Fibroblast of the conjunctiva (primary cell): ENCODE measurements at places on chromosomes 7 and 10.
A peak's percentile ranks its signal among the peaks of the same experiment; 100 is the strongest.

DNA sequence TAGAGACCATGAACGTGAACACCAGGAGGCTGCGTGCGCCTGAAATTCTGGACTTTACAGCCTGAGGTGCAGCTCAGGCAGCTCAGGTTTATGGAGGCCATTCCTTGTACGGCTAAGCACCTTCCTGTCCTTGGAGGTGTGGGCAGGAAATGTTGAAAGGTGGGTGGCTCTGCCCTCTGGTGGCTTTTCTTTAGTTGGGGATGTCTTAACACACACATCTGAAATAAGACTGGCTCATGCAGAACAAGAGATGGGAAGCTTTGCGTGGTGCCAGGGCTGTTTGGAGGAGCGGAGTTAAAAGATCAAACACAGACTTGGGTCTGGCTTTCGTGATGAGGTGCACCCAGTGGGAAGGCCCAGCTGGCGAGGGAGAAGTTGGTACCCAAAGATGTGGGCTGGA lies 64.1 kb downstream of the DOCK1 start:
- no peak for DNase-seq

DNA sequence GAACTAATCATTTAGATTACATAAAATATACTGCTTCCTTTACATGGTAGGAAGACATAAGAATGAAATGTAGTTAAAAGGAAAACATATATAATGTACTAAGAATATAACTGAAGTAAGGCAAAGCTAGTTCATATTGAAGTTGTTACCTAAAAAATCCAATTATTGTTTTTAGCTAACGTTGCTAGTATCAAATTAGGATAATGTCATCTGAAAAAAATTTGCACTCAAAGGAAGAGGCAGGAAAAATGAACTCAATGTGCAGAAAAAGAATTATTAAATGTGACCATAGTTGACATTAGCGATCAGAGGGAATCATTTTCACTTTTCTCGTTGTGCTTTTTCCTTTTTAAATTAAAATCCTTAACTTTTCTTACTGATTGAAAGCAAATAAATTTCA lies 1.6 kb upstream of the BET1 start:
- DNase-seq: no peak

GRCh38 chr10:111593578-111593977 lies 516.7 kb downstream of the ADRA2A start:
- no peak for DNase-seq

GRCh38 chr7:155206318-155207020 lies 91.2 kb upstream of the INSIG1 start:
- peak; percentile 53 for DNase-seq

GRCh38 chr7:63077841-63078240 lies 920.8 kb upstream of the ZNF722 start:
- DNase-seq: no peak

GRCh38 chr10:6507311-6507710 lies 72.8 kb downstream of the PRKCQ start:
- DNase-seq: no peak

GRCh38 chr10:112250555-112250954 lies 32.6 kb upstream of the TECTB start:
- DNase-seq: no peak

- DNase-seq: no peak
Observed at GRCh38 chr10:132519382-132520176, 18.0 kb upstream of the INPP5A start.

DNA sequence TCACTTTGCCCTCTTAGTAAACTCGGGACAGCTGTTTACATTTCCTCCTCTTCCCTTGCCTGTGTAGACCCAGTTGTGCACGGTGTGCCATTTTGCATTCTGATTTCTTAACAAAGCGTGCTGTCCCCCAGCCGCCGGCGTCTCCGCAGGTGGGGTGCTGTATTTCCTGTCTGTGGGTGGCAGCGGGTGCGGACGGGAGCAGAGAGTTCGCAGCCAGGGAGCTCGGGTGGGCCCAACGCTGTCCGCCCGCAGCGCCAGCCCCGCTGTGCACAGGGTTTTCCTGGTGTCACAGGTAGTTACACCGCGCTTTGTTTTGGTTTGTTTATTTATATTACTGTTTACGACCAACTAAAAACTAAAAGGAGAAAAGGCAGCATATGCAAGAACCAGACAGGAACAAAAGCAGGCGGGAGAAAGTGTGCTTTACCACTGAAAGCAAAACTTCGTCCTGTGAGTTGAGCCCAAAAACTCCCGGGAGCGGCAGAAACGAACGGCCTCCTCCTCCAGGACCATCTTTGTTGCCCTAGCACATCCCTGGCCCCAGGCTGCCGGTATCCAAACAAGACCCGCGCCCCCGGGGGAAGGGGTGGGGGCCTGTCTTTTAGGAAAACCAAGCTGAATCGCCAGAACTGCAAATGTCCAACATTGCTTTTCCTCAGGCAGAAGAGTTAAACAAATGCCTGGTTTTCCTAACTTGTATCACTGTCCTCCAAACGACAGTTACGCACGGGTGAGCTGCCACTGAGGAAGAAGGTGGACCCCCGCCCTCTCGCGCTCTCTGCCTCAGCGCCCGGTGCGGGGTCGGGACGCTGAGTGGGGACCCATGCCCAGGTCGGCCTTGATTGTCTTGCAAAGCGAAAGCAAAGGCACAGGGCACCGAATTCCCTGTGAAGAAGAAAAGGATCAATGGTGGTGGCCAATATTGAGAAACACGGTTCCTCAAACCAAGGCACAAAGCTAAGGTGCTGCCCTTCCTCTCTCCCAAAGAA lies 45.9 kb upstream of the DRGX start:
- DNase-seq: no peak

DNA sequence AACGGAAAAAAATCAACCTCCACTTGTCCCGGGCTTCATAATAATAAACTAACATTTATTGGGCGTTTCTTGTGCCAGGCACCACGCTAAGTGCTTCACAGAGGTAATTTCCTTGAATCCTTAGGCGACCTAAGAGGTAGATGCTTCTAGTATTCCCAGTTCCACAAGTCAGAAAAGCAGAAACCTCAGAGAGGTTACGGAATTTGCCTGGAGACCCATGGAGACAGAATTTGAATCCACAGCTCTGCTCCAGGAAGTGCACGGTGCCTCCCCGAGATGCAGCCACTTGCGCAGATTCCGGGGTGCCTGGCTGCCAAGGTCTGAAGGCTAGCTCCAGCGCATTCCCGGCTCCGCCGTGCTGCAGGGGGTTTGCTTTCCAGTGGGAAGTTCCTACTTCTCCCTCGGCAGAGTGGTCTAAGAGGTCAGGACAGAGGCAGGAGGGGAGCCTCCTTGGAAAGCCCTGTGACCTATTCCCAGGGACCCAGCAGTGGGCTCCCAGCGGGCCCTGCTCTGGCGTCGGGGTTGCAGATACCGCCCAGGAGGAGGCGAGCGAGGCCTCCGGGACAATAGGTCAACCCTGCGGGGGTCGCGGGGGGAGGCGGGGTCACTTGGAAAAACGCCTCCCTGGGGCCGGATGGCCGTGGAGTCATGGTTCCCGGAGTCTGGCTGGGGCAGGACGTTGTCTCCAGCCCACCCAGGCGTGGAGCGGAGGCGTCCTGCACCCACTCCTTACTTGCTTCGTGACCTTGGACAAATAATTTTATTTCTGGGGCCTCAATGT lies 10.1 kb upstream of the NKX2-3 start:
- no peak for DNase-seq

DNA sequence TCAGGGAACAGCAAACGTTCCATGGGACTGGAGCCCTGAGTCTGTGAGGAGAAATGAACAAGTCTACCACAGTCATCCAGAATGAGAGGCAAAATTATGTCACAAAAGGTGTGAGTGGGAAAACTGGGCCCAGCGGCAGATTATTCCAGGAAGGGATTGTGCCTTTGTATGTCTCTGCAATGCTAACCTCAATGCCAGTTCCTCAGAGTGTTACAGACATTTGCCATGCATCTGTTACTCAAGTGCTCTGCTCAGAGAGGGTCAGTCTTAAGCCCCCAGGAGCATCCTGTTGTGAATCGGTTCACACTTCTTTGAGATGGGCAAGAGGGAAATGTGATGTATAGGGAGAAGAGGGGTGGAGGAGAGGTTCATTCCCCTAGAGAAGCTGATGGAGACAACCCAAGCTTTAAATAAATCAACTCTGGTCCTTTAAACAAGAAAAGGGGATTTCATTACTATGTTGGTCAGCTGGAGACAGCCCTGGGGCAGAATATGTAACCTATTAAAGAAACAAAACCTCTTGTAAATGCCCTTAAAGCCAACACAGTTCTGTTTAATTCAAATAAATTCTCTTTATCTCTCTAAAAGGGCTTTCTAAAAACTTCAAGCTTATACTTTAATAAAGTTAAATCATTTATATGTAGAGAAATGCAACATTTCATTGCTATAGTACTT lies 85.9 kb upstream of the GRB10 start:
- DNase-seq: no peak

GRCh38 chr7:137944168-137944567 lies 57.7 kb downstream of the CREB3L2 start:
- no peak for DNase-seq

- no peak for DNase-seq
Observed at GRCh38 chr10:126131341-126131740, 235.0 kb downstream of the FANK1 start.

DNA sequence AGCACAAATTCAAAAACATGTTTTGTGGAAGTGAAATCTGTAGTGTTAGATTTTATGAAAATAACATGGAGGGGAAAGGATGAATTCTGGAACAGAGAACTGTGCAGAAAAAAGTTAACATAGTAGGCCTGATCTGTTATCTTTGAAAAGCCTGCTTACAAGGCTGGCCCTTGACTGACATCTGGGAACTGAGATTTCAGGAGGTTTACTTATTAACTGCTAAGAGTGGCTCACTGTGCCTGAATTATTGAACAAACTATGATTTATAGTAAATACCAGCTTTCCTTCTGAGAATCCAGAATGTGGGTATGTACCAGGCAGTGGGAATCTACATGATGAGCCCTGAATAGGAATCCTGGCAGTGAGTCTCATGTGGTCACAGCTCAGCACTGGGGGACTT lies 30.5 kb downstream of the NSUN6 start:
- no peak for DNase-seq

DNA sequence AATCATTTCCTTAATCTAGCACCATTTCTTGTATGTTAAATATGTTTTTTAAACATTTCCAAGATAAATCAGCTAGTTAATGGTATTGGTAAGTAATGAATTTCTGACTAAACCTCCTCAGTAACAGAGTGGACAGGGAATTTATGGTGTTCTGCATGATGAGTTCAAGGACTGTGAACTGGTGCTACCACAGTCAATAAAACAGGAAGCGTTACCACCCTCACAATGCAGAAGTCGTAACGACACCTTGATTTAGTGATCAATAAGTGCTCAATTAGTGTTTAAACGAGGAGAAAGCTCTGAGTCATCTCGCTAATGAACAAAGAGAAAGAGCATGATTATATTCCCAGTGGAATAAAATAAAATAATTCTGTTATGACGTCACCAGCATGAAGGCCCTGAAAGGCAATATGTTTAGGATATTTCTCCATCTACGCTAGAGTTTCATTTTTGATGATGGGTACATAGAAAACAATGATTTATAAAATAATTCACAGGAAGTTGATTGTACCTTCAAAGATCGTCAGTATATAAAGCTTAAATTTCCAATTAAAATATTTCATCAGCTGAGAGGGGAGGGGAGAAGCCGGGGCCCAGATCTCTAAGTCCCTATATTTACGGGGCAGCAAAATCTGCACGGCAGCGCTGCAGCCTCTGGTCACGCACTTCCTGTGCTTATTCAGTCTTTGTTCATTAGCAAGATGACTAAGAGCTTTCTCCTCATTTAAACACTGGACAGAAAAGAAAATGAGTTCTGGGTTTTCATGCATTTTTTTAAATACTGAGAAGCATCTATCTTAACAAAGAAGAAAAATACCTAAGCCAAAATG lies 400.5 kb downstream of the PTPRN2 start:
- DNase-seq: no peak

- no peak for DNase-seq
Observed at GRCh38 chr10:28593811-28594210, 60.9 kb downstream of the WAC start.

GRCh38 chr10:125067764-125068163 lies 92.6 kb downstream of the CTBP2 start:
- no peak for DNase-seq

GRCh38 chr7:96596120-96596826 lies 113.4 kb downstream of the SEM1 start:
- no peak for DNase-seq

GRCh38 chr10:116769791-116770190 lies 27.4 kb upstream of the HSPA12A start:
- DNase-seq: peak; percentile 34

GRCh38 chr7:84202855-84203254 lies 8.3 kb upstream of the SEMA3A start:
- DNase-seq: no peak
